Karpas-422 (cell line): ENCODE measurements at places on chromosomes 5 and 9.

GRCh38 chr5:112065781-112066180, 308.8 kb upstream of the NREP start:
- no peak for DNase-seq

GRCh38 chr9:111839387-111839786, 44.6 kb upstream of the SHOC1 start:
- no peak for DNase-seq

DNA sequence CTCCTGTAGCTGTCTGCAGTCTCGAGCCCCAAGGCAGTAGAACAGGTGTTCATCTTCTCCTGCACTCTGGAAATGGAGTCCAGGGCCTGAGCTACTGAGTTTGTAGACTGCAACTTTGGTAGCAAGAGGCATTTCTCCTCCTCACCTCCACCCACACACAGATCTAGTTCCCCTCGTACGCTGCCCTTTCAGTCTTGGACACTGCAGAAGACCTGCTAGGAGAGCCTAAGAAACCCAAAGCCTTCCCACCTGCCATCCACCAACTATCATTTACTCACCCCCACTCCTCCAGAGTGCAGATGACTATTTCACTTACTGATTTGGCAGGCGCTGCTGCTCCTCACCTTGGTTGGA, 59.0 kb downstream of the KCNIP1 start:
- DNase-seq: no peak

DNA sequence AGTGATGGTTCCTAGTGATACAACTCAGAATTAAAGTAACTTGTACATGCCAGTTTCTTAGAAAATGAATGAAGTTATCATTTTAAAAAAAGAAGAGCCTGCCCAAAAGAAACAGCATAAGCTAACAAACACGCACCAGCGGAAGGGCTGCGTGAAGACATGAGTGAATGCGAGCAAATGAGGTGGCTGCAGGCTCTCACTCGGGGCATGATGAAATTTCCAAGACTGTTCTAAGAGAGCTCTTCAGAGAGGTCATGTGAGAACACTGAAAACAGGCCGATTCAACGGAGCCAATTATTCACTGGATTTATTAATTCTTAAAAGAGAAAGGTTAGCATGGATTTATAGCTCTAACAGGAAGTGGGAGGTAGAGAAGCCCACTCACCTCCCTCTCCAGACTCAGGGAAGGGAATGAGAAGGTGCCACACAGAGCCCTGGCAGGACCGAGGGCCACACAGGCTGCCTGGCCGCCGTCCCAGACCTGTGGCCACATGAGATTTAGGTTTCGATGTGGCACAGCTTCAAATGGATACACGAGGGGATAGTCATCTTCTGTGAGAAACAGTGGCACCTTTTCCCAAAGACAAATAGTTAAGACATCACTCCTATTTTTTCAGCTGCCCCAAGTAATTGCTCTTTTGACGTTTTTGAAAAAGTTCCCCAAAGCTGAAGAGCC, 55.5 kb downstream of the HABP4 start:
- DNase-seq: no peak
